CD4-positive, alpha-beta T cell treated with Interleukin-2 at 100 ng/mL for 4 hours (primary cell): ENCODE measurements at places on chromosomes 3 and 15.

DNA sequence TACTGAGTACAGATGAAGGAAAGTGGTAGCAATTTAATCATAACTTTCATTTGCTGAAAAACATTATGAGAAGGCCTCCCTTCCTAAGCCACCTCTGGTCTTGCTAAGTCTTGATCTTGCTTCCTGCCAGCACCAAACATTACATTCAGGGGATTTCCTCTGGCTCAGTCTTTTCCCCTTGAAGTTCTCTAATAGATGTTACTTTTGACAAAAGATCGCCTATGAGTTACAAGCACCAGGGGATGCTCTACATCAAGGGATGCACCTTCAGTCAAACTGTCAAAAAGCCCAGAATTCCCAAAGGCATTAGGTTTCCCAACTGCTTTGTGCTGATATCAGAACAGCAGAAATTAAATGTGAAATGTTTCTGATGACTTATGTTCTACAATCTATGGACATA lies 47.3 kb downstream of the AQP9 start:
- DNase-seq = no peak

GRCh38 chr15:97914711-97915110 lies 45.8 kb upstream of the ARRDC4 start:
- DNase-seq = no peak

GRCh38 chr3:57256844-57257243 lies 29.3 kb downstream of the APPL1 start:
- DNase-seq = no peak

DNA sequence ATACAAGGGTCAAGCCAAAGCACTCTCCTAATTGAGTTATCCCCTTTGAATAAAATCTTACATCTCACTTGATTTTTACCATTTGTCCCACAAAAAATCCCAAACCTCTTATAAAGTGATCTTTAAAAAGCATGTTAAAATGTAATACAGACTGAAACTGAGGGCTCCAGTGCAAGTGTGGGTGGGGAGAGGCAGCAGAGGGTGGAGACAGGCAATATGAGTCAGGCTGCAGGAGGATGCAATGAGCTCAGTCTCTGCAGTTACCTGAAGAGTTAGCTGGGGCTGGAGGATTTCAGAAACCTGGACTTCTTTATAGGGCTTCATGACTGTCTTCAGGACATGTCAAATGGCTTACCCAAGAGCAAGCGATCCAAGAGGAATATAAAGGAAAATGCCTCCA lies 14.2 kb upstream of the COLQ start:
- peak; percentile 65 for DNase-seq

DNA sequence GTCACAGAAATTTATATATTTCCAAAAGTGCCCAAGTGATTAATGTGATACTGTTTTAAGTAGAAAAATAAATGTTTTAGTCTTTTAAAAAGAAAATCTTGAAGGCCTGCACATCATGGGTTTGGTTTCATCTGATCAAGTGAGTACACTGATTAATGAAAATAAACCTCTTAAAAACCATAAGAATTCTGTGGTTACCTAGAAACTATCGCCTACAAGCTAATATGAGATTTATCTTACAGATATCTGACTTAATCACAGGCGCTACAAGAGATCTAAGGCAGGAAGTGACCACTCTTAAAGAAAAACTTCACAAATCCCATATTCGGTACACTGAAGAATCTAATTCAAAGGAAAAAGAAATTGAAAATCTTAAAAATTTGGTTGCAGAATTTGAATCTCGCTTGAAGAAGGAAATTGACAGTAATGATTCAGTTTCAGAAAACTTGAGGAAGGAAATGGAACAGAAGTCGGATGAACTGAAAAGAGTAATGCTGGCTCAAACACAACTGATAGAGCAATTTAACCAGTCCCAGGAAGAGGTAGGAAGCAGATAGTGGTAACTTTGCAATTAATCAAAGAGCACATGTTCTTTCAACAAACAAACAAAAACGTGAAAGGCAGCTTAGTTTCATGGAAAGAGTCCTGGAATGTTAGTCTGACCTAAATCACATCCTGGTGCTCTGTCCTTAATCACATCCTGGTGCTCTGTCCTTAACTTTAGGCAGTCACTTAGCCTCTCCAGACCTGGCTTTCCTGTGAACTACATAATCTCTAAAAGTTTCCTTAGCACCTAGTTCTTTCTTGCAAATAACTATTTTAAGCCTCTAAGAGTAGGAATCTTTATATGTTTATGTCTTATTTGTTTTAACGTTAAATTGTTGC lies 131.8 kb downstream of the CCNL1 start:
- DNase-seq = no peak

GRCh38 chr3:132563420-132564069 lies 33.5 kb upstream of the ACKR4 start:
- DNase-seq = no peak

DNA sequence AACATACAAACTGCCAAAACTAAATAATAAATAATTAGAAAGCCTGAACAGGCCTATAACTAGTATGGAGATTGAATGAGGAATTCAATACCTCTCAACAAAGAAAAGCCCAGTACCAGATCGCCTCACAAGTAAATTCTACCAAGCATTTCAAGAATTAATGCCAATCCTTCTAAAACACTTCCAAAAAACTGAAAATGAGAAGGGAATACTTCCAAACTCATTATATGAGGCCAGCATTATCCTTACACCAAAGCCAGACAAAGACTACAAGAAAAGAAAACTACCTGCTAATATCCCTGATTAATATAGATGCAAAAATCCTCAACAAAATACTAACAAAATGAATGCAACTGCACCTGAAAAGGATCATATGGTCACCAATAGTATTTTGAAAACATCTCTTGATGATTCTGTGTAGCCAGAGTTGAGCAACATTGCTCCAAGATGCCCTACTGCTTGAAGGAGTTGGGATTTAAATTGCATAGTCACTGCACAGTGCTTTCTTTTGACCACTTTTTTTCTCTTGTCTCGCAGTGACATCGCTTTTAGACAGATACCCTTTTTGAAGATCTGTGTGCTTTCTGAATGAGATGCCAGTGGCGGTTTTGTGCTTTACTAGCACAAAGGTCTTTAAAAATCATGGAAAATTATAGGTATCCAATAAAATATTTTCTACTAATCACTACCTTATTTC lies 487.2 kb upstream of the RASGRP1 start:
- no peak for DNase-seq
